ENCODE measurements at places on chromosomes 6 and 20. TPM values are rescaled to one million over a fixed set of nuclear protein-coding genes. Genes with fewer than 3 reads are reported as not detected.
A peak's percentile ranks its signal among the peaks of the same experiment; 100 is the strongest.

ARMH2 gene
- polyA plus RNA-seq, result not detected

GRCh38 chr6:32177788-32178546 lies at the start of gene RNF5:
TSS of gene RNF5 (plus strand) at chr6:32178405. CDS start at chr6:32178512, 107 bp downstream.
- peak; percentile 98 for DNase-seq
- peaks cover 4% of the 10 kb centered on the region for H3K36me3 ChIP-seq
- peak within 1 kb of the TSS; percentile 100 for H3K27ac ChIP-seq
- H3K4me3 ChIP-seq, result peak within 1 kb of the TSS; percentile 91
- peaks cover 9% of the 10 kb centered on the region for H3K27me3 ChIP-seq
- peaks cover 67% of the 10 kb centered on the region for H3K4me1 ChIP-seq

DNA sequence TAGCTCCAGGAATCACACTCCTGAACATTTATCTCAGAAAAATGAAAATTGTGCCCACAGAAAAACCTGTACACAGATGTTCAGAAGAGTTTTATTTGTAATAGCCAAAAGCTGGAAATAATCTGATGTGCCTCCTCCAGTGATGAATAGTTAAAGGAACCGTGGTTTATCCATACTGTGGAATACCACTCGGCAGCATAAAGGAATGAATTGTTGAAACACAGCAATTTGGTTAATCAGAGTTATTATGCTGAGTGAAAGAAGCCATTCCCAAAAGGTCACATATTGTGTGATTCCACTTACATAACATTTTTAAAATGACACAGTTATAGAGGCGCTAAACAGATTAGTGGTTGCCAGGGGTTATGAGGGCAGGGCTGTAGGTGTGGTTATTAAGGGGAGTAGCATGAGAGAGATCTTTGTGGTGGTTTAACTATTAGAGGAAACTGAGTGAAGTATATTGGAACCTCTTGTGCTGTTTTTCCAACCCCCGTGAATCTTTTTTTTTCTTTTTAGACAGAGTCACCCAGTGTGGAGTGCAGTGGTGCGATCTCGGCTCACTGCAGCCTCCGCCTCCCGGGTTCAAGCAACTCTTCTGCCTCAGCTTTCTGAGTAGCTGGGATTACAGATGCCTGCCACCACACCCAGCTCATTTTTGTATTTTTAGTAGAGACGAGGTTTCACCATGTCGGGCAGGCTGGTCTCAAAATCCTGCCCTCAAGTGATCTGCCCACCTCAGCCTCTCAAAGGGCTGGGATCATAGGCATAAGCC lies 26.2 kb downstream of the PSMF1 start:
- H3K27me3 ChIP-seq, result no peaks in the 10 kb centered on the region
- peak overlapping the region; percentile 16 for H3K27ac ChIP-seq
- H3K4me1 ChIP-seq, result peaks cover 33% of the 10 kb centered on the region
- peaks cover 15% of the 10 kb centered on the region for H3K36me3 ChIP-seq
- no peak for DNase-seq

- no peaks in the 10 kb centered on the region for H3K4me1 ChIP-seq
- no peak overlapping the region for H3K27ac ChIP-seq
- no peak overlapping the region for H3K4me3 ChIP-seq
Observed at GRCh38 chr20:52748990-52749389, 223.2 kb upstream of the TSHZ2 start.

DNA sequence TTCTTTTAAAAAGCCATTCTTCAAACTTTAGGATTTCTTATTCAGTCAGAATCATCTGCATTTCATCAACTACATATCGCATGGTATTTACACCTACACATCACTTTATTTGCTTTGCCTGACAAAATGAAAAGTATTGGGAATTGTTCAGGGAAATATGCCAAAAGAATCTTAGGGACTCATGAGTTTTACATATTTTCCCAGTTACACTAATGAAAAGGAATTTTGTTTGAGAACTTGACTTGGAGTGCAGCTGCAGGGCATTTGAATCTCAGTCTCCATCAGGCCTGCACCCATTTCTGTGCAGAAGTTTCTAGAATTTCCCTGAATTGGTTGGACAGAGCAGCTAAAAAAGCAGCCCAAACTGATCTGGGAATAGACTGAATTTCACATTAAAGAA lies 65.3 kb downstream of the MTHFD1L start:
- no peak overlapping the region for H3K4me3 ChIP-seq
- peaks cover 2% of the 10 kb centered on the region for H3K27me3 ChIP-seq
- no peaks in the 10 kb centered on the region for H3K4me1 ChIP-seq
- H3K36me3 ChIP-seq, result no peaks in the 10 kb centered on the region
- no peak for DNase-seq
- H3K27ac ChIP-seq, result no peak overlapping the region

- H3K27me3 ChIP-seq, result peaks cover 2% of the 10 kb centered on the region
- no peak overlapping the region for H3K27ac ChIP-seq
- no peaks in the 10 kb centered on the region for H3K36me3 ChIP-seq
- H3K4me3 ChIP-seq, result no peak overlapping the region
- no peak for DNase-seq
Observed at GRCh38 chr6:115241373-115241772, 819.3 kb downstream of the FRK start.

ASIP gene
- polyA plus RNA-seq, result not detected

ROMO1 gene
- polyA plus RNA-seq, result 340 TPM

- H3K27ac ChIP-seq, result no peak overlapping the region
- no peaks in the 10 kb centered on the region for H3K36me3 ChIP-seq
- no peaks in the 10 kb centered on the region for H3K27me3 ChIP-seq
- H3K4me3 ChIP-seq, result no peak overlapping the region
- DNase-seq, result no peak
- H3K4me1 ChIP-seq, result no peaks in the 10 kb centered on the region
Observed at GRCh38 chr6:1858196-1858595, 248.5 kb downstream of the FOXC1 start.

- DNase-seq, result no peak
- H3K4me1 ChIP-seq, result no peaks in the 10 kb centered on the region
- no peak overlapping the region for H3K27ac ChIP-seq
- no peak overlapping the region for H3K4me3 ChIP-seq
- H3K27me3 ChIP-seq, result peaks cover 2% of the 10 kb centered on the region
Observed at GRCh38 chr6:14676977-14677781, 559.6 kb downstream of the CD83 start.

LY6G6F gene
- 2.5 TPM for polyA plus RNA-seq

GRCh38 chr6:3252369-3252768 lies 6.4 kb upstream of the PSMG4 start:
- H3K36me3 ChIP-seq, result no peaks in the 10 kb centered on the region
- H3K4me1 ChIP-seq, result peaks cover 8% of the 10 kb centered on the region
- H3K27ac ChIP-seq, result no peak overlapping the region
- peaks cover 3% of the 10 kb centered on the region for H3K27me3 ChIP-seq
- no peak for DNase-seq

DCDC2 gene
- not detected for polyA plus RNA-seq

GRCh38 chr6:71262914-71263313 lies 25.7 kb upstream of the OGFRL1 start:
- no peaks in the 10 kb centered on the region for H3K36me3 ChIP-seq
- H3K27me3 ChIP-seq, result peaks cover 2% of the 10 kb centered on the region
- no peak overlapping the region for H3K27ac ChIP-seq

GRCh38 chr6:16450821-16451220 lies 212.4 kb downstream of the GMPR start:
- H3K27ac ChIP-seq, result no peak overlapping the region
- peaks cover 2% of the 10 kb centered on the region for H3K36me3 ChIP-seq
- H3K4me1 ChIP-seq, result peaks cover 11% of the 10 kb centered on the region
- no peak for DNase-seq

GRCh38 chr6:2244261-2245102 lies 923 bp downstream of the GMDS start:
- peak overlapping the region; percentile 92 for H3K27ac ChIP-seq
- no peak for DNase-seq
- peaks cover 10% of the 10 kb centered on the region for H3K27me3 ChIP-seq
- peak overlapping the region; percentile 90 for H3K4me3 ChIP-seq
- H3K36me3 ChIP-seq, result peaks cover 5% of the 10 kb centered on the region
- peaks cover 26% of the 10 kb centered on the region for H3K4me1 ChIP-seq

L3MBTL3 gene
- polyA plus RNA-seq, result 4.3 TPM

PBOV1 gene
- polyA plus RNA-seq, result not detected

Data from immature natural killer cell (primary cell).